ENCODE measurements at places on chromosomes 11 and 22. TPM values are rescaled to one million over a fixed set of nuclear protein-coding genes. Genes with fewer than 3 reads are reported as not detected.

SLC17A6 gene
- not detected for total RNA-seq

HBG2 gene
- total RNA-seq, result not detected

IL10RA gene
- total RNA-seq, result not detected

NEAT1 gene
- 11.1 TPM for total RNA-seq

UBASH3B gene
- total RNA-seq, result 8.0 TPM

MTFP1 gene
- total RNA-seq, result 46.8 TPM

GALNT18 gene
- total RNA-seq, result 1.7 TPM

CCDC188 gene
- not detected for total RNA-seq

OR2D2 gene
- total RNA-seq, result 0.26 TPM

FGF4 gene
- total RNA-seq, result 0.59 TPM
